Kasumi-1 (cell line): ENCODE measurements at places on chromosomes 12 and 14.

DNA sequence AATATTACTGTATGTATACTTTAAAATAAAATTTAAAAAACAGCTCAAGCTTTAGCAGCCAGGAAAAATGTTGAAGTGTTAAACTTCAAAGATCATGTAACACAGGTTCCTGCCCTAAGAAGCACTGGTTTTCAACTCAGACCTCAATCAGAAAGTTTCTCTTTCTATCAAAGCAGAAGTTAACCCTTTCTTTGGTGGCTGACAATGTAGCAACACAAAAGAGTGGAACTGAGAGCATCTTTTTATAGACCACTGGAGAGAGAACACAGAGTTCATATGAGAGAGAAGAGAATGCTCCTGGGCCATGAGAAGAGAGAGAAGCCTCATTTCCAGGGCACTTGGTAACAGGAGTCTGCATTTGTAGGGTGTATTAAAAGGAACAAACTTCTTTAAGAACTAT lies 42.2 kb upstream of the KTN1 start:
- DNase-seq, result no peak

- no peak for DNase-seq
These were observed 90.3 kb downstream of the STAB2 start for GRCh38 chr12:103677341-103677740.

DNA sequence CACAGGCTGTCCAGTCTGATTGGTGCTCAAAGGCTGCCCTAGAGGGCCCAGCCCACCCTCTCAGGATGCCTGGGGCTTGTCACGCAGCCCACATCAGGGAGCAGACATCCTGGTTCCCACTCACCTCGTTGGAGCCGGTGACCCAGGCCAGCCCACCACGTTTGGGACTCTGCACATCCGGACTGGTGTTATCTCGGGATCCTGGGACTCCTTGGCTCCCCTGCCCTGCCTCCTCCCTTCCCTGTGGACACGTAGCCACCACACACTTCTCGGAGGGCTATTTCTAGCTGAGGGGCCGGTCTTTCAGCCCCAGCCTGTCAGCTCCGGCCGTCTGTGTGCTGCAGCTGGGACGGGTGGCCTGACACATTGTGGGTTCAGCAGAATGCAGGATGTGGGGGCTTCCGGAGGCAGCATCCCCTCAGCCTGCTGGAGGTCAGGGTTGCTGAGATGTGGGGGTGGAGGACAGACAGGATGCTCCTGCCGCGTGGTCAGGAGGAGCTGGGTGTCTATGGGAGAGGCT lies 12.8 kb upstream of the FGF23 start:
- no peak for DNase-seq

DNA sequence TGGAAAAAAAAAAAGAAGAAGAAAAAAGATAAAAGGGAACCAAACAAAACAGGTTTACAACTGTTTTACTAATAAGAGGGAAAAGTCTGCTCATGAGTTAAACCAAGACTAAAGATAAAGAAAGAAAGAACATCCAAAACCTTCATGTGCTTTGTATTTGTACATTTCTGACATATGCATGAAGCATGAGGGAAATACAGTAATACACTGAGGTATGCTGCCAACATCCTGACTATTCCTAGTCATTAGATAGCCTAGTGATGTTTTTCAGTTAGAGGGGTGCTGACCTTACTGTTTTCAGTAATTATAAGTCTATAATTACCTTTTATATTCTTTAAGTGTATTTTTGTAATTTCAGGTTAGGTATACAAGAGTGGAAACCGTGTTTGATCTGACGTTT lies 793.3 kb downstream of the DIO2 start:
- no peak for DNase-seq

DNA sequence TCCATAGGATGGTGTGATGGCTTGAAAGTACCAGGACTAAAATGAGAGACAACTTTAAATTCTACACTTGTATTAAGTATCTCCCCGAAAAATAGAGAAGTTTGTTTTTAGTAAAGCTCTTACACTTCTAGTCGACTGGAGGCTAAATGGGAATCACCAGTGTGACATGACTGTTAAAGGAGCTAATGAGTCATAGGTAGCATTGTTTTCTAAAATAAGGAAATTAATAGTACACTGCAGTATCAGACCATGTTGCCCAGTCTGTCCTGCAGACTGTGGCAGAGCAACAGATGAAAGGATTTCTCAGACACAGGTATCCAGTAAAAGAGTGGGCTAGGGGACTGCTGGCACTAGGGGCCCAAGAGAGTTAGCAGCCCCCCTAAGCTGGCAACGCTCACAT lies 140.1 kb downstream of the TMEM117 start:
- no peak for DNase-seq

GRCh38 chr12:47570151-47570550 lies 135.7 kb downstream of the RPAP3 start:
- no peak for DNase-seq

GRCh38 chr12:129903092-129903945 lies 506 bp downstream of the TMEM132D start:
- DNase-seq, result no peak

GRCh38 chr14:22824711-22825359 lies 4.9 kb upstream of the MRPL52 start:
- DNase-seq, result peak; percentile 14

DNA sequence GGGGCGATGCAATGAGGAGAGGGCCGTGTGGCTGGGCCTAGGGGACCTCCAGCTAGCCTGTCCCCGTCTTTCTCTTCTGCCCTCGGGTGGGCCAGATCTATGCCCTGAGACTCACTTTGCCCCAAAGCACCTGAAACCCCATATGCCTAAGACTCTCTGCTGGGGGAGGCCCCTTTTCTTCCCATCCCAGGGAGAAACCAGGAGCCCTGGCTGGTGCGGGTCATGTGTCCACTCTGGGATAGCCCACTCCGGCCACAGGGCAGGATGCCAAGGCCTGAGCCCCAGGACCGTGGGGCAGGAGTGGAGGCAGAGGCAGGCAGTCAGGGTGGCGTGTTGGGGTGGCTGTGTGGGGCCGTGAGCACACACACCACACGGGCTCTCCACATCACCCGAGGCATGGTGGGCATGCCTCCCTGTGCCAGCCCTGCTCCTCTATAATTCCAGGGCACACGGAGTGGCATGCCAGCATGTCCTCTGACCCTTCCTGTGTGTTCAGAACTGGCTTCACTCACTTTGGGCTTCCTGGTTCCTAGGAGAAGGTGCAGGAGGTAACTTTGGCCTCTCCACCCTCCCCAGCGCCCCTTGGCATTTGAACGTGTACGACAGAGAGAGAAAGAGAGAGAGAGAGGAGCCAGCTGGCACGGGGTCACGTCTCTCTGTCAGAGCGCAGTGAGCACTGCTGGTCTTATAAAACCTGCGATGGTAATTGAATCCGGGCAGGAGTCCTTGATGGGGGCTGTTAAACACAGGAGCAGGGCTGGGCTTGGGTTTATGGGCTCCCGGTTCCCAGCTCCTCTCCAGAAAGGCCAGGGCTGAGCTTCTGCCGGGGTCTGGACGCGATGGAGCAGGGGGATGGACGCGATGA lies 144.2 kb downstream of the KIF26A start:
- no peak for DNase-seq

DNA sequence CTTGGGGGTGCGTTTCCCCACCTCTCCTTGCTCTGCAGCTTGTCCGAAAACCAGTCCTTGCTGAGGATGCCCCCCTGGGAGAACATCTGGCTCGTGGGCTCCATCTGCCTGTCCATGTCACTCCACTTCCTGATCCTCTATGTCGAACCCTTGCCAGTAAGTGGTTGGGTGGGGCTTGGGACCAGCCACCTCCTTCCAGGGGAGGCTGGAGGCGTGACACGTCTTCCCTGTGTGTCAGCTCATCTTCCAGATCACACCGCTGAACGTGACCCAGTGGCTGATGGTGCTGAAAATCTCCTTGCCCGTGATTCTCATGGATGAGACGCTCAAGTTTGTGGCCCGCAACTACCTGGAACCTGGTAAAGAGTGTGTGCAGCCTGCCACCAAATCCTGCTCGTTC lies 57.5 kb downstream of the ANAPC7 start:
- DNase-seq, result no peak

GRCh38 chr12:69243099-69244084 lies 4.0 kb downstream of the CPSF6 start:
- DNase-seq, result no peak

DNA sequence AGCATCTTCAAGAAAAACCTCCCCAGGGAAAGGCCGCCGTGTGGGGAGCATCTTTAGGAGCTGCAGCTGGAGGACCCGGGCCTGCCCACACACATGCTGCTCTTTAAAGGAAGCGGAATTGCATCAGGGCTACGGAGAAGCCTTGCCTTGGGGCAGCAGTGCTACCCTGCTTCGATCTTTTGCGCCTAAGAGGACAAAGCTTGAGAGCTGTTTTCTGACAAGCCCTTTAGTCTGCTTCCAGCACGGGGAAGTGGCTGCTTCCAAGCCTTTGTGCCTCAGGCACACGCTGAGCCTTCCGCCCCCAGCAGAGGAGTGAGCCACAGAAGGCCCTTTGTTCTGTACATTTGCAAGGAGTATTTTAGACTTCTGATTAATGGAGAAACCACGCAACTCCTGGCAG lies 31.5 kb downstream of the COA8 start:
- no peak for DNase-seq

DNA sequence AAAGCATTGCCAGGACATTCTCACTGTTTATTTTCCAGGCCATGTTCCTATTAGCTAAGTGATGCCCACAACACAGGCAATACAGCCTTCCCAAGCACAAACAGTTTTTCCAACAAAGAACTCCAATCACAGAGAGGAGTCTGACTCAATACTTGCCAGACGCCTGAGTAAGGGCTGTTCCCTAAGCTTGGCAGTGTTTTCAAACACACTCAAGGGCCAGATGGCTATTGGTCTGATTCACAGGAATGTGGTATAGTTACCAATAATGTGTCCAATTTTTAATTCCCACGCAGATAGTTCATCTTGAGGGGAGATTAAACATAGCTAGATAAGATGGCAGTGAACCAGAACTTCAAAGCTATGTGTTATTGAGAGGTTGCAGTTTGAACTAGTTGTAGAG lies 381.0 kb downstream of the SNAPC1 start:
- no peak for DNase-seq

DNA sequence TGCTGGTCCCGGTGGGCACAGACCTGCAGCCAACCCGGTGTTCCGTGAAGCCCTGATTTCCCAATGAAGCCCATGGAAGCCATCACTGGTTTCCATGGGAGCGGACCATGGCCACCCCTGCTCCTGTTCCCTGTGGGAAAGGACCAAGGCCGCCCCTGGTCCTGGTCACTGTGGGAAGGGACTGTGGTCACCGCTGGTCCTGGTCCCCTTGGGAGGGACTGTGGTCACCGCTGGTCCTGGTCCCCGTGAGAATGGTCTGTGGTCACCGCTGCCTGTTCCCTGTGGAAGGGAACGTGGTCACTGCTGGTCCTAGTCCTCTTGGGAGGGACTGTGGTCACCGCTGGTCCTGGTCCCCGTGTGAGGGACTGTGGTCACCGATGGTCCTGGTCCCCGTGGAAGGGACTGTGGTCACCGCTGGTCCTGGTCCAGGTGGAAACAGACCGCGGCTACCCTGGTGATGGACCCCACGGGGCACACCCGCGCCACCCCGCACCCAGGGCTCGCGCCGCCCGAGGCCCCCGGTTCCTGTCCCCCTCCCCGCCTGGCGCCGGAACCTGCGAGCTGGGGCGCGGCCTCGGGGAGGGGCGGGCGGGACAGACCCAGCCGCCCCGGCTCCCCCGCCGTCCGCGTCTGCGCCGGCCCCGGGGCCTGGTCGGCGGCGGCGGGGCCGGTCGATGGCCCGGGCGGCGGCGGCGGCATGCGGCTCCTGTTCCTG lies at the start of gene GLT1D1:
TSS of gene GLT1D1 (plus strand) at position 594 of the 715 bp plus-strand sequence. CDS start at position 698, 104 bp downstream.
- no peak for DNase-seq

- no peak for DNase-seq
These were observed 300 bp upstream of the TTC5 start for GRCh38 chr14:20306079-20306423.

GRCh38 chr12:13101821-13102375 lies 1.6 kb downstream of the GSG1 start:
- DNase-seq, result no peak

DNA sequence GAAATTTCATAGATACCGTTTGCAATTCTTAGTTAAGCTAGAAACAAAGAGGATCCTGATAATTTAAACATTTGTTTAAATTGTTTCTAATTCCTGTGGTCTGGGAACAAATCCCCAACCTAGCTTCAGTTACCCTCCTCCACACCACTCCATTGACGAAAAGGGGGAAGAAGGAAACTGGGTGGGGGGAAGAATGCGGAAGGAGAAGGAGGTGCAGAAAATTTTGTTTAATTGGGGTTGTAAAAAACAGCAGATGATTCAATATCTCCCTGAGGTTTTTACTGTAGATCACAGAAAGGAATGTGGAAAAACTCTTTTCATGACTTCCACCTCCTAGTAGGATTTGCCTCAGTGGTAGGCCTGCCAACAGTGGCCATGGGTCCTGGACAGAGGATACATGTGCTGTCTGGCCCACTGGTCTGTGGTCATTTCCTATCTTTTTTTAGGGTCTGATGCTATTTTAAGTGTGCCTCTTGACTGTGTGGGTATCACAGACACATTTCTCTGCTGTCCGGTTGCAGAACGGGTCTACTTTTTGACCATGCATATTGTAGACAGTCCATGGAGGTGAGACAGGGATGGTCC lies 122.9 kb upstream of the PCED1B start:
- peak; percentile 3 for DNase-seq

GRCh38 chr14:95663226-95663797 lies 22.9 kb upstream of the TCL1B start:
- DNase-seq, result no peak

DNA sequence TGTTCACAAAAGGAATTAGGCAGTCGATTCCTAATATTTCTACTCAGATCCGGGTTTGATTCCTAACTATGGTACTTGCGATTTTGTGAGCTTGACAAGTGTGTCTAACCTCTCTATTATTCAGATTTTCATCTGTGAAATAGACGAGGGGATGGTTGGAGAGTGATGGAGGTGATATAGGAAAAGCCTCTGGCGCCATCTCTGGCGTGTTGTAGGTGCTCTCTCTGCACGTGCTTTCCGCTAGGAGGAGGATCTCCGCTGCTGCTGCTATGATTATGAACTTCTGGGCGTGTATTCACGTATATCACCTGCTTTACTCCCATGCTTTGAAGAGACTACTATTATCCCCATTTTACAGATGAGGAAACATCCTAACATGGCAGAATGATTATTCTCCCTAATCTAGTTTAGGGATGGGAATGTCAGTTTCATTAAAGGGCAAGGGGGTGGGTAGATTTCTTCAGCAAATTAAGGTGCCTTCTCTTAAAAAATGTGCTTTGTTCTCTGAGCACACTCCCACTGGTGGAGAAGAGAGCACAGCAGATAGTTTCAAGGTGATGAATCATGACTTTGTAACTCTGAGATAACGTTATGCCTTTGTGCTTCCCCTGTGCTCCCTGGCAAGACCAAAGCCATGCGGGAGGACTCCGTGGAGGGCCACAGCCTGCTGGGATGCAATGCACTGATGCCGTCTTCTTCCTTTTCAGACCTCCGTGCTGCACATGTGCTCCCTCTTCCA lies 97.1 kb downstream of the PRIMA1 start:
- DNase-seq, result no peak

- no peak for DNase-seq
These were observed 51.2 kb upstream of the KCNH3 start for GRCh38 chr12:49487605-49488004.
